ENCODE measurements at places on chromosomes 7 and 10.

DNA sequence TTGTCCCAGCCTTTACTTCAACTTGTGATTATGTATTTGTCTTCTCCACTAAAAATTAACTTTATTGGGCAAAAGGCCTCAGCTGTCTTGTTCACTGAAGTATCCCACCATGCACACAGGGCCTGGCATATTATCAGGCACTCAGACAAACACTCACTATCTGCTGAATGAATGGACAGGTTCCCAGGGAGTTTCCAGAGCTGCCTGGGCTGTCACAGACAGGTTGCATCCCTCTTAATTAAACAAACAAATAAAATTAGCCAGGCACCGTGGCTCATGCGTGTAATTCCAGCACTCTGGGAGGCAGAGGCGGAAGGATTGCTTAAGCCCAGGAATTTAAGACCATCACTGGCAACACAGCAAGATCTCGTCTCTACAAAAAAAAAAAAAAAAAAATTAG lies 1.5 kb upstream of the TSPAN14 start:
- no peak for DNase-seq

GRCh38 chr10:111506266-111507034 lies 429.6 kb downstream of the ADRA2A start:
- DNase-seq, result no peak

GRCh38 chr7:147509541-147510200 lies 1080.9 kb upstream of the C7orf33 start:
- DNase-seq, result no peak

GRCh38 chr10:84493951-84494848 lies 165.8 kb downstream of the CCSER2 start:
- DNase-seq, result no peak

DNA sequence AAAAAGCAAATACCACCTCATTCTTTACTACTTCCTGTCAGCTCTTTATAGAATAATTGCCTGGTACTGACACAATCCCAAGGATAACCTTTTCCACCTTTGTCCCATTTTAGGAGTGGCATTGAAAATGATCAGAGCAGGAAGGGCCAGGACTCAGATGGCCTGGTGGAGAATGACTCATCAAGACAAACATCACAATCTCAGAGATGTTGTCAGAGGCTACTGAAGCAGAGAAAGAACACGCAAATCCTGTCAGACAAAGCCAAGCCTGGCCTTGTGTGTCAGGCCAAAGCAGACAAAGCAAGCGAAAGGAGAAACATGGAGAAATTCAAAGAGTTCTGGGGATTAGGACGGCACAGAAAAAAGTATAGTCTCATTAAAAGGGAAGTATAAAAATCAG lies 40.9 kb downstream of the NSUN6 start:
- no peak for DNase-seq

GRCh38 chr7:128114806-128115205 lies 83.6 kb upstream of the LRRC4 start:
- DNase-seq, result no peak

- no peak for DNase-seq
These were observed 251.0 kb upstream of the TAC1 start for GRCh38 chr7:97480772-97481390.

GRCh38 chr10:94205396-94205831 lies 157.3 kb downstream of the NOC3L start:
- no peak for DNase-seq

- no peak for DNase-seq
These were observed at the start of gene FGL2 for GRCh38 chr7:77199013-77199966. FGL2 (minus strand) TSS chr7:77199819; CDS start chr7:77199793, 26 bp downstream.

DNA sequence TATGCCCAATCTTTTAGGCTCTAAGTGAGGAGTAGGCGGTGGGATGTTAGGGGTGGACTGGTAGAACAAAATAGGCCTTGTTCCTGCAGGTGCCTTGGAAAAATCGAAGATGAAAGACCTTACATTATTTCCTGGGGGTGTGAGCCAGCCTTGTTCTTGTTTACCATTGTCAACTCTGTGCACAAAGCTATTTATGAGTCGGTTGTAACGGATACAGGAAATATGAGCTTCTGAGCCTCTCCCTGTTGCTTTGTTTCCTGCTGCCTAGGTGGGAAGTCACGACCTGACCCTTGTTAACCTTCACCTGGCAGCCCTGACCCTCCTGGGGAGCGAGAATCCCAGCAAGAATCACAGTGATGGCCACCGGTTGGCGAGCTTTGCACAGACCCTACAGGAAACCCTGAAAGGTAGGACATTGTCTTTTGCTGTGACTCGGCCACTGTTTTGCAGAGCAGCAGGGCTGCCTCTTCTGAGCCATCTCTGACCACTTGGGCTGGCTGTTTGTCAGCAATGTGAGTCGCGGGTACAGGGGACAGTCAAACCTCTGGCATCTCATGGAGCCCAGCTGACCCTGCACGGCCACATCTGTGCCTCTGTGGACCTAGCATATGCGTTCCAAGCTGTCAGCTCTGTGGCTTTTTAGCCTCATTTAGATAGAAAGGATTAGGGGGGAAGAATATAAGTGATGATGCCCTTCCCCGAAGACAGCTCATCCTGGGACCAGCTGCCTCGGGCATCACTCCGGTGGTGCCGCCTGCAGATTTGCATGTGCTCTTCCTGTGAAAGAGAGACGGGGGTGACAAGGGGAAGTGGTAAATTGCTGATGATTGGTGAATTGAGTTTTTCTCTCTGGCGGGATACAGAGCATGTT lies 102.1 kb upstream of the ANLN start:
- no peak for DNase-seq

DNA sequence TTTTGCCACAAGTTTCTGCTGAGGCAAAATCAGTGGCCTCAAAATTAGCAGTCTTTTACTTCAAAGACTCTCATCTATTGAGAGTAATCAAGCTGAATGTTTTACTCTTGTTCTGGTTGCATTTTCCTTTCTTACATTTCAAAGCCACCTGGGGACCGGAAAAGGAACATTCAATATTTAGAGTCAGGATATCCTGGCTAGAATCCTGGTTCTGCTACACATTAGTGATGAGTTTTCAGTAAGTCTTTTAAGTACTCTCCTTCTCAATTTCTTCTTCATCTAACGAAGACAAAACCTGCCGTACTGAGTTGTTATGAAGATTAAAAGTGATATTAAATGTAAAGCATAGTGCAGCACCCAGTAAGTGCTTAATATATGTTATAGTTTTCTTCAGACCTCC lies 52.5 kb downstream of the LAMB4 start:
- no peak for DNase-seq

DNA sequence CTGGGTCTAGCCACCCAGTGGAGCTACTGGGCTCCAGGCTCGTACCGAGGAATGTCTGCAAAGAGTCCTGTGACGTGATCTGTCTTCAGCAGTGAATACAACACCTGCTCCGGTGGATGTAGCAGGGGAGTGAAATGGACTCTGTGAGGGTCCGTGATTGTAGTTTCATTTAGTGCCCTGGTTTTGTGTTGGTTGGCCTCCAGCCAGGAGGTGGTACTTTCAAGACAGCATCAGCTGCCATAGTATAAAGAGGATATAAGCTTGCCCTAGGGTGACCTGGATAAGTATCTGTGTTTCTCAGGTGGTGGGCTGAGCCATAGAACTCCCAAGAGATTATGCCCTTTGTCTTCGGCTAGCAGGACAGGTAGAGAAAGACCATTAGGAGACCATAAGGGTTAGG lies 24.6 kb upstream of the WNT2 start:
- DNase-seq, result no peak

- DNase-seq, result no peak
These were observed 108.5 kb downstream of the HBP1 start for GRCh38 chr7:107277331-107277730.

GRCh38 chr10:74823791-74824183 lies 2.6 kb upstream of the KAT6B start:
- no peak for DNase-seq

DNA sequence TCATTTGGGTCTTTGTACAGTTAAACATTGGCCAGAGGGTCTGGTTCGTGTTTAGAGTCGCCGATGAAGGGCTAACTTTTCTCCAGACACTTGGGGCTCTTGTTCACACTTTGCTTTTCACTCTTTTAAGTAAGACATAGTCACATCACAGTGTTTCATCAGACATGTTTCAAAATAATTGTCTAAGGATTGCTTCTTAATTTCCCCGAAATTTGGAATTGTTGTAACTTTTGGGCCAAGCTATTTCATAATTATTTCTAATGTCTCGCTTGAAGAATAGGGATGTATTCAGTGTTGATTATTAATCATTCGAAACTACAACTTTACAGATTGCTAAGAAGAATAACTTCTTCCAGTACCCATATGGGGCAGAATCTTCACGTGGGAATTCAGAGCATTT lies 92.8 kb downstream of the TCF7L2 start:
- DNase-seq, result no peak

DNA sequence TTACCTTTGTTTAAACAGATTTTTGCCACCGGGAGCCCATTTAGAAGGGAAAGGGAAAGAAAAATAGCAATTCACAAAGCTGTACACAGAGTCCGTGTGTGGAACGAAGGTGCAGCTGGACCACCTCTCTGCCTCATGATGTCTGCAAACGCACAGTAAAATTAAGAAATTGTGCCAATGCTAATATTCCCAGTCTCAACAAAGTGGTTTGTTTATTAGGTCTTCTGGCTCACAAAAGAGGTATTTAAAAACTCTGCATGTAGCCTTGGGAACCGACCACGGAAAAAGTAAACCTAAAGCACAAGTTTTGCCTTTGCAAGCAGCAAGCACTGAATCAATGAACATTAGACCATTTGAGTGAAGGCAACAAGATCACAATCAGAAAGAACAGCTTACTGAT lies 57.7 kb downstream of the CREB3L2 start:
- no peak for DNase-seq

GRCh38 chr10:95509251-95509650 lies 51.9 kb downstream of the SORBS1 start:
- DNase-seq, result no peak

- DNase-seq, result no peak
These were observed 443 bp downstream of the MYOF start for GRCh38 chr10:93481637-93482144.

DNA sequence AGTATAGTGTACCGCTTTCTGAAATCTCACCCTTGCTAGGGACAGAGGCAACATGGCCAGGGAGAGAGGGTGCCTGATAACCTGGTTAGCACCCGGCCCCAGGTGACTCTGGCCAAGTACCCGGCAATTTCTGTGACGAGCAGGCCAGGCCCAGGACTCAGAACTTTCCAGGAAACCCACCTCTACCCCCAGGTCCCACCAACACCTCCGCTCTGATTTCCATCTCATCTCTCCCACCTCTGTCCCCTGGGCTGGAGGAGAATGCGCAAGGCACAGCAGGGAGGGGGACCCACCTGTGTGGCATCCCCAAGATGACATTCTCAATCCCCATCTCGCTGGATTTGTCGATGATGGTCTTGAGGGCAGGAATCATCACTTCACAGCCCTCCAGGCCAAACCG lies 11.6 kb downstream of the OGDHL start:
- no peak for DNase-seq

- no peak for DNase-seq
These were observed 369.2 kb upstream of the KLF6 start for GRCh38 chr10:4154191-4154715.

GRCh38 chr7:20223356-20223755 lies 6.2 kb upstream of the MACC1 start:
- DNase-seq, result no peak
